Fibroblast of gingiva (primary cell): ENCODE measurements at places on chromosomes 5 and 9.

GRCh38 chr5:166356096-166356495, 1935.3 kb upstream of the WWC1 start:
- no peak for DNase-seq

GRCh38 chr5:64767959-64768357, 533 bp downstream of the SREK1IP1 start:
- peak; percentile 17 for DNase-seq

GRCh38 chr5:55540024-55540423, 5.3 kb upstream of the PLPP1 start:
- DNase-seq, result peak; percentile 48

- DNase-seq, result no peak
These were observed 20.8 kb upstream of the KIF2A start for GRCh38 chr5:62284946-62285891.

- DNase-seq, result no peak
These were observed 162.5 kb downstream of the CD180 start for GRCh38 chr5:67033880-67034651.

DNA sequence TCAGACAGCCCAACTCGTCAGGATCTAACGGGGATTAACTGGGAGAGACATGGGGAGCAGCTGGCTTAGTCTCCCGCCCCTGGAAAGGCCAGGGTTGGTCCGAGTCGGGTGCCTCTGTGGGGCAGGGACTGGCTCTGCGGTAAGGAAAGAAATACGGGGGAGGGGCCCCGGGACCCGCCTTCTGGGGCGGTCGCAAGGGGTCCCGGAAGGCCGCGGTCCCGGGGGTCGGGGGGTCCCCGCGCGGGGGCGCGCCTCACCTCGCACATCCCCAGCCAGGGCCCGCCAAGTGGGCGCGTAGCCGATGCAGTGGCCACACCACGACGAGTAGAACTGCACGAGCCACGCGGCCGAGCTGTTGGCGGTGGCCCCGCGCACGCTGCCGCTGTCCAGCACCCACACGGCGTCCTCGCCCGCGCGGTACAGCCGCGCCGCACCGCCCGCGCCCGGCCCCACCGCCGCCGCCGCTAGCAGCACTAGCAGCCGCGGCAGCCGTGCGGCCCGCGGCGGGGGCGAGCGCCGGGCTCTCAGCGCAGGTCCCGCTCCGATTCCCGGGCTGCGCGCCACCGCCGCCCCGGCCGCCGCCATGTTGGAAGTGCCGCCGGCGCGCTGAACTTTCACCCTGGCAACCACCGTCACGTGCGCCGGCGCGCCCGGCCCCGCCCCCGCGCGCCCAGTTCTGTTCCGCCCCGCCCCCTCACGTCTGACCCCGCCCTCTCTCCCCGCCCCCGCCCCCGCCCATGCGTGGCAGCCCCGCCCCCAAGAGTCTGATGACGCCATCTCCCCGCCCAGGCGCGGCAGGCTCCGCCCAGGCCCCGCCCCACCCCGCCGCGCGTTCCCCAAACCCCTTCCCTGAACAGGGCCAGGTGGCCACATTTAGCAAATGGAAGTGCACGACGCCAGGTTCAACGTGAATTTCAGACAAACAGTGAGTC, at the start of gene QSOX2:
TSS of gene QSOX2 (minus strand) at position 594 of the 932 bp plus-strand sequence. CDS start at position 585, 9 bp downstream.
- DNase-seq, result peak; percentile 70

DNA sequence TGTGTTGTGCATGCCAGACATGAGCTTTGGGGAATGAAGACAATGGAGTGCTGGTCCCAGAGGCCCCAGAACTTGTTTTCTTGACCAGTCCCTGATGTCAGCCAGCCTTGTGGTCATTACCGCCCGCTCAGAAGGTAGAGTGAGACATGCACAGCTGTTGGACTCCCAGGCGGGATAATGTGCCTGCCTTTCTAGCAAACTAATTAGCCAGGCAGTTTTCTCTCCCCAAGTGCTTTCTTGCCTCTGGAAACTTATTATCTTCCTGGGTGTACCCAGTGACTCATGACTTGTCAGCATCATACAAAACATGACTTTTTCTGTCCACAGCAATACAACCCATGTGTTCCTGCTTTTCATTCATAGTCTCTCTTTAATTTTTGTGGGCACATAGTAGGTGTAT, 131.1 kb downstream of the RMI1 start:
- DNase-seq, result no peak

GRCh38 chr5:159838551-159839222, 77.6 kb upstream of the ADRA1B start:
- DNase-seq, result no peak

DNA sequence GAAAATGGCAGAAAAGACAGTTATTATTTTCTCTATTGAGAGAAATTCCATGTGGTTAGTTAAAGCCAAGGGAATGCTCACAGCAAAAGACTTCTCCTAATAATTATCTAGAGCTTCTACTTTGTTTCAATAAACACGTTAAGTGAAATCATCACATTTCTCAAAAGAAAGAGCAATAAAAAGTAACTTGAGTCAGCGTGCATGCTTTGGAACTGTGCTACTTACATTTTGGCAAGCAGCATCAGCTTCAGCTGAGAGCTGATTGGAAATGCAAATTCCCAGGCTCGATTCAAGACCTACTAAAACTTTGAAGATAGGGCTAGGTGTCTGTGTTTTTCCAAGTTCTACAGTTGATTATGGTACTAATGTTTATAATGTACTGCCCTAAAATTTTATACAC, 132.1 kb downstream of the CDH18 start:
- no peak for DNase-seq

DNA sequence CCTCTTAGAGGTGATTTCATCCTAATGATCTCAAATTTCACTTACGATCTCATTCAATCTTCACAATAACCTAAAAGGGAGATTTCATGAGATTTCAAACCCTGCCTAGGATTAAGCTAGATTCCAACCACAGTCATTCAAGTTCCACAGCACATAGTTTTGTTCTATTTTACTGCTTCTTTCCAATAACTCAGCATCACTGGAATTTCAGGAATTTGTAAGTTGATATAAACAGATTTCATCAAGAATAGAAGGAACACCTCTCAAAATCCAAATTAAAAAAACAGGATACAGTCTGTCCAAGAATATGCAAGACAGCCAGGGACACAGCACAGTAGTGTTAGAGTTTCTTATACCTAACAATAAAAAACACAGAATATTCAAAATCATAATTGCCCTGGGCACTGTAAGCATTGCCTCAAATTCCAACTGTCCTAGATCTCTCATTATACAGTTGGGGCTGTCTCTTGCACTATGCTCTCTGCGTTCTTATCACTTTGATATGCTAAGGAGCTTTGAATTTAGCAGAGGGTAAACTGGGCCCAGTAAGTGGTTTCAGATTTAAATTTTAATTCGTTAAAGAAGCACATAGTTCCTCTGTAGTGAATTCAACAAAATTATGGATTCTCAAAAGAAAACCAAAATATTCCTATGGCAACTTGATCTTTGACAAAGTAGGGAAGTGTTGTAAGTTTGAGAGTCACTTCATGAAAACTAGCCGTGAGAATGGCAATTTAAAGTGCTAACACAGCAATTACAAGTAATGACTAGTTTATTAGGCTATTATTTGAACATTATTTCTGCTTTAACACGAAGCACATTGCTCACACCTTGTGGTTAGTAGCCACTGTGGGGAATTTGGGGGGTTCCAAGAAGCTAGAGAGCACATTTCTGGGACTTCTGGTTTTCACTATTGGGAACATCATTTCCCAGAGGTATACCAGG, 478.6 kb upstream of the C9orf72 start:
- no peak for DNase-seq

DNA sequence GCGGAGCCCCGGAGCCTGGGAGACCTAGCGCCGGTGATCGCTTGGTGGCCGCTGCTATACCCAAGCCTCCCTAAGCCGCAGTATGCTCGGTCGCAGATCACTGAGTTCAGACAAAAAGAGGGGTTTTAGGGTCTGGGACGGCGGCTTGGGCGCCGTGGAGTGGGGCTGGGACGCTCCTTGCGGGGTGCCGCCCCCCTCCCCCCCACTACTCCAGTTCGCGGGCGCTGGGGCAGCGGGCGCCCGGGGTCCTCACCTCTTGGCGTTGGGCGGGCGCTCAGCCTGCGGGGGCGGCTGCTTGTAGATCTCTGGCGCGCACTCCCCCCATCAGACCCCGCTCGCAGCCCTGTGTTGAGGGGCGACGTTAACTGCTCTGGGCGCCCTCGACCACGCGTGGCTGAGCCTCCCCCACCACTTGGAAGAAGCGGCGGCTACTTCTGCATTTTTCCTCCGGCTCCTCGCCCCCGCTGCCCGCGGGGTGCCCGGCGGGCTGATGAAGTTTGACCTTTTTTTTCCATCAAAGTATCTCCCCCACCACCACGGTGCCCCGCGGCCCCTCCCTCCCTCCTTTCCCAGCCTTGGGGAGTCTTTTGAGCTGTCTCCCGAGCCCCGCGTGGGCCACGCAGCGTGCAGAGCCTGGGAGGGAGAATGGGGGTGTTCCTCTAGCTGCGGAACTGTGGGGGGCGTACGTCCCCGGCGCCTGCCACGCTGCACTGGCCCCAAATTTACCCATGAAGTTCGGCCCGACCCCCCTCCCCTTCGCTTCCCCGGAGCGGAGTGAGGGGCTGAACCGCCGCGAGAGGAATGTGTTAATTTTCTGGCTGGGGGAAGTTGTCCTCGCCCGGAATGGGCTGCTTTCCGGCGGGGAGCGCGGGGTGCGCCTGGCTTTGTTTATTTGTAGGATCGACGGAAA, 1.2 kb downstream of the CXXC5 start:
- no peak for DNase-seq

DNA sequence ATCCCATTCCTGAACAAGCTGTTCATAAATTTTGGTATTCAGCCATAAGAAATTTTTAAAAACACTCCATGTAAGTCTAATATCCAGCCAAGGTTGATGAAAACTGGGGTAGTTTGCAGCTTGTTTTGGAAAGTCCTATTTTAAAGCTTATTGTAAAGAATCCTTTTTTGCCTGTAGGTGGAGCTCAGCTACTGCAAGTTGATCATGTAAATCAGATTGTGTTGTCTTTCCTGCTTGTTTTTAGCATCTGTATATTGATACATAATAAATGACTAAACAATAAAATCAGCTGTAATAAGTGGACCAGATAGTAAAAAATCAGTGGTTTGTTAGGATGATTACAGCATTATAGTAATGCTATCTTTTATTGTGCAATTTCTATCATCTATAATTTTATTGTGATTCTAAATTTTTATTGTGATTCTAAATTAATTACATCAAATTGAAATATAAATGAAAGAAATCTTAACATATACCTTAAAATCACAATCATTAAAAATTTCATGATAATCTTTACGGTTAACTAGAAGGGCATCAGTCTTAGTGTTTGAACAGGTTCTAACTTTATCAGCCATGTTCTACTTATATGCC, 42.4 kb downstream of the CWC27 start:
- DNase-seq, result peak; percentile 65

DNA sequence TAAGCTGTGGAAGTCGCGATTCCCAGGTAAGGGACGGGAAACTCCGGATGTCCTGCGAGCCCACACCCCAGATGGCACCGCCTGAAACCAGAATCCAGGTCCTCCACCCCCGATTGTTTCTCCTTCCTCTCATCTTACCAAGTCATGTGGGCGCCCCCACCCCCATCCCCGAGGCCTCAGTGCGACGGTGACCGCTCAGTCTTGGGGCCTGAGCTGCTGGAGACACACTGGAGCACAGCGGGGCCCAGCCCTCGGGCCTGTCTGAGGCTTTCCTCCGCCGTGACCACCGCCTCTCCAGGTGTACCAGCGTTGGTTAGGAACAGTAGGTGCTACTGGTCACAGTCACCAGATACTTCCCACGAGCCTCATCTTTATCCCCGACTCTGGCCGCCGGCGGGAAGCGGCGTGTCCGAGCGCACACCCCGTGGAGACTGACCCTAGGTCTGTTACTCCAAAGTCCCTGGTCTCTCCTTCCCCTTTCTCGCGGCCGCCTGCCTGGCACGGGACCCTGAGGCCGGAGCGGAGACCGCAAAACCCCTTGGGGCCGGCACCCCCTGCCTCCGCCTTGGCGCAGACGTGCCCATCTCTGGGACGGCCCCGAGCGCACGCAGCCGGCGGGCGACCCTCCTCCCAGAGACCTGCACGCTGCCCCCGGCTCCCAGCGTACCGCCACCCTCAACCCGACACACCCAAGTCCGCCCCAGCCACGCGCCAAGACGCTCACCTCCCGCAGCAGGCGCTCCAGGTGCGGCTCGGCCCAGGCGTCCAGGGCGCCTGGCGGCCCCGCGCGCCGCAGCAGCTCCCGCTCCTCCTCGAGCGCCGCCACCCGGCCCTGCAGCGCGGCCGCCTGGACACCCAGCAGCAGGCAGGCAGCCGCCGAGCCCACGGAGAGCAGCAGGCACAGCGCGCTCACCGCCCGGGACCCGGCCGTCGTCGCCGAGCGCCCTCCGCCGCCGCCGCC, 733 bp downstream of the COL23A1 start:
- DNase-seq, result peak; percentile 26

GRCh38 chr9:128421482-128421996, 882 bp downstream of the CERCAM start:
- peak; percentile 39 for DNase-seq

- DNase-seq, result no peak
These were observed 53.8 kb downstream of the HCN1 start for GRCh38 chr5:45642370-45642769.

GRCh38 chr5:429453-430188, 13.4 kb upstream of the EXOC3 start:
- peak; percentile 69 for DNase-seq

GRCh38 chr5:116411101-116411571, 163.5 kb downstream of the SEMA6A start:
- no peak for DNase-seq

- peak; percentile 85 for DNase-seq
These were observed 389.6 kb downstream of the SEMA5A start for GRCh38 chr5:9156282-9156681.

- no peak for DNase-seq
These were observed 421.7 kb downstream of the SPATA31D1 start for GRCh38 chr9:82410306-82410705.

GRCh38 chr5:149586708-149587318, 5.5 kb downstream of the ARHGEF37 start:
- no peak for DNase-seq

DNA sequence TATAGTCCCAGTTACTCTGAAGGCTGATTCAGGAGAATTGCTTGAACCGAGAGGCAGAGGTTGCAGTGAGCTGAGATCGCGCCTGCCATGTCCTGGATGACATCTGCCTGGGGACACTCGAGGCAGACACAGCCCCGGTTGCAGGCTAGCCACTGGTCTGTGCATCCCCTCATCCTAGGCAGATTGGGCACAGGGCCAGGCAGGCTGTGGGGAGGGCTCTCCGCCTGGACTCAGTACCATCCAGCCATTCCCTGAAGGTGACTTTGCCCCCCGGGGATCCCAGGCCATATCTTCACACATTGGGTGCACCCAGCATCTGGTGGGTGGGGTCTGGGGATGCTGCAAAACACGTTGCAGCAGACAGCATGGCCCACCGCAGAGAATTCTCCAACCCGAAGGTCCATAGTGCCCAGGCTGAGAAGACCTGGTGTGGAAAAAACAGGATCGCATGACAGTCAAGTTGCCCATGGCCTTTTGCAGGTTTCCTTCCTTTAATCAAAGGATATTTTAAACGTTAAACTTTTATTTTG, 50.9 kb upstream of the SUSD3 start:
- no peak for DNase-seq

DNA sequence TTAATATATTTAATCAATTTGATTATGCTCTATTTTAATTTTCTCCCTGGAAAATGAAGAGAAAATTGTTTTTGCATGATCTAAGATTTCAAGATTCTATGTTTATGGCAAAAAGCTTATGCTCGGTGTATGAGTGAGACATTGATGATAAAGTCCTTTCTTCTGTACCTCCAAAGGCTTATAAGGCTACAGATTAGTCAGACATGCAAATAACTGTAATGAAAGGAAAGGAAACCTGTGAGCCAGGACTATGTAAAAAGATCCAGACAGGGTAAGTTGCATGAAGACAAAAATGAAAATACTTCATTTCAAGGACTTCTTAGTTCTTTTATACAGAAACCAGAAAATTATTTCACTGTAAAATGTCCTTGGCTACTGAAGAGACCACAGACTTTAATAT, 52.2 kb upstream of the EDIL3 start:
- no peak for DNase-seq
